ENCODE measurements at places on chromosomes 6 and 20. TPM values are rescaled to one million over a fixed set of nuclear protein-coding genes. Genes with fewer than 3 reads are reported as not detected.

Gene HAO1
- total RNA-seq: not detected

Gene HDGFL1
- total RNA-seq: not detected

Gene KDM1B
- total RNA-seq: 9.9 TPM

Gene MACROD2
- total RNA-seq: not detected

Gene TFAP2A
- total RNA-seq: 0.23 TPM

Gene LY6G6F
- not detected for total RNA-seq

Gene TMC2
- total RNA-seq: not detected

Gene IMPG1
- total RNA-seq: not detected

Gene SSTR4
- not detected for total RNA-seq

Gene HSPA1B
- 116 TPM for total RNA-seq

Gene BPIFB4
- total RNA-seq: not detected

Gene NHLRC1
- total RNA-seq: 0.43 TPM

Gene STK4
- 147 TPM for total RNA-seq

Gene UNC93A
- not detected for total RNA-seq

Gene SMPD2
- total RNA-seq: 17.5 TPM

Gene UNC5CL
- 1.6 TPM for total RNA-seq

Gene PRPH2
- not detected for total RNA-seq

Gene ENPP5
- not detected for total RNA-seq

Gene PLAGL2
- 125 TPM for total RNA-seq

Gene PPP1R3G
- total RNA-seq: 0.16 TPM

Gene EPPIN
- total RNA-seq: not detected

Gene PACSIN1
- not detected for total RNA-seq

Gene HLA-DPB1
- 11.8 TPM for total RNA-seq

Gene THBD
- total RNA-seq: not detected

Gene BTNL2
- not detected for total RNA-seq

Gene ZSCAN23
- total RNA-seq: 0.50 TPM

Gene UBE2J1
- total RNA-seq: 34.8 TPM

Gene ZFP57
- 2.6 TPM for total RNA-seq

Gene SRMS
- total RNA-seq: not detected

Gene ROMO1
- 93.0 TPM for total RNA-seq
